ENCODE measurements at places on chromosomes 5 and 9.

GRCh38 chr5:61142811-61143210, 19.5 kb downstream of the SMIM15 start:
- DNase-seq: no peak

- DNase-seq: no peak
Measured at GRCh38 chr5:126961702-126962101, 68.7 kb downstream of the MARCHF3 start.

GRCh38 chr9:112301420-112301819, 32.0 kb downstream of the PTBP3 start:
- no peak for DNase-seq

- DNase-seq: no peak
Measured at GRCh38 chr5:118548761-118549720, 439.3 kb downstream of the DTWD2 start.

GRCh38 chr5:137320056-137321045, 178.8 kb downstream of the SPOCK1 start:
- DNase-seq: no peak
